Neural progenitor cell (in vitro differentiated cells): ENCODE measurements at places on chromosomes 3 and 15.

DNA sequence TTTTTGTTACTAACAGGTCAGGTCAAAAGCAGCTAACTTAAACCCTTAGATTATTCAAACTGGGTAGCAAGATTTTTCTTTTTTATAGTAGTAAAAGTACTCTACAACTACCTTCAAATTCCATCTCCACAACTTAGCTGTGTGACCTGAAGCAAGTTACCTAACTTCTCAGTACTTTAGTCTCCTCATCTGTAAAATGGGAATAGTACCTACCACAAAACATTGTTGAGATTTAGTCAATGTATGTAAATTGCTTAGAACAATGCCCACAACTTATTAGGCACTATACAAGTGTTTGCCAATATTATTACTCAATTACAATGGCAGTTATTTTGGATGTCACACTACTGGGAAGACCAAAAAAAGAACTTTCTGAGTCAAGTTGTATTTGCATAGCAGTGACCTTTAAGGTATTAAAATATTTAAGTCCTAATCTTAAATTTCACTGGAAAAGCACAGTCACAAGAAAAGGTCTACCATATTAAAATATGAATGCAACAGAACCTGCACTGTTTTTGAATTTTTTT, 2.9 kb downstream of the TASOR start:
- no peak for DNase-seq

DNA sequence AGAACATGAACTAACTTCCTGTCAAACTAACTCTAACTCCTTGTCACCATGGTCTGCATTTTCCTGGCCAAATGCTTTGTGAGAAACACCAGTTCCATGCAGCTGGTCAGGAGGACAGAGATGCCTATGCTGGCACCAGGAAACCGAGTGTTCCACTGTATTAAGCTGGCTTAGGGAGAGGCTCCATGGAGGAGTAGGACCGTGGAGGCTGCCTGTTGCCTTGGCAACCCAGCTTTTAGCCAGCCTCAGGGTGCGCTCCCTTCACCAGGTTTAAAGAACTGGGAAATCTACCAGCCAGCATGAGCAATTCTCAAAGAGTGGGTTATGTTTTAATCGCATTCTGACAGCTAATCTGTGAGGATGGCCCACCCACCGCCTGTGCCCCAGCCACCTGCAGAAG, 394.1 kb downstream of the OCA2 start:
- peak; percentile 60 for DNase-seq

GRCh38 chr3:10641760-10642159, 136.4 kb upstream of the ATP2B2 start:
- no peak for DNase-seq

DNA sequence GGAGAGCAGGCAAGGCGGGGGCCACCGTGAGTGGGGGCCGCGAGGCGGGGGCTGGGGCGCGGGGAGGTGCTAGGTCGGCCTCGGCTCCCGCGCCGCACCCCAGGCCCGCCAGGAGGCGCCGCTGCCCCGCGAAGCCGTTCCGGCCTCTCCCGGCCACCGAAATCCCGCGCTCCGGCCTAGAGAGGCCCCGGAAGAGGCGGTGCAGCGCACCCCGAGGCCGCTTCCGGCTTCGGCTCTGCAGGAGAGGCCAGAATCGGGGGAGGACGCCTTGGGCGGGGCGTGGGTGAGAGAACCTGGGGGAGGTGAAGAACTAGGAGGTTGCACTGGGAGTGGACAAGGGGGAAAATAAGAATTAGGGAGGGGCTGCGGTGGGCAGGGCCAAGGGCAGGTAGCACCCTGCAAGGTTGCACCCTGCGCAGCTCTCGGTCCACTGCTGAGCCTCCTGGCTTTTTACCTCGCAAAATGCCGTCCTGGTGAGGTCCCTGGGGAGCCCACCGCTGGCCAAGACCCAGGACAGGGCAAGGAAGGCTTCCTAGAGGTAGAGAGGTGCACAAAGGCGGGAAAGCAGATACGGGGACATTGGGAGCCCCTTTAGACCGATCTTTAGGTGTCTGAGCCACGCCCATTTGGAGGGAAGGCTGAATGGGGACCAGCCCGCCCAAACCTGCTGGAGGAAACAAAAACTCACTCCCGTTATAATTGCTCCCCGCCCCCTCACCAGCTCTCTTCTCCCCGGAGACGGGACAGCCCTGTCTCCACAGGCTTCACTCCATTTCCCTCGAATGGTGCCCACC, 8.4 kb upstream of the GNAI2 start:
- peak; percentile 97 for DNase-seq

DNA sequence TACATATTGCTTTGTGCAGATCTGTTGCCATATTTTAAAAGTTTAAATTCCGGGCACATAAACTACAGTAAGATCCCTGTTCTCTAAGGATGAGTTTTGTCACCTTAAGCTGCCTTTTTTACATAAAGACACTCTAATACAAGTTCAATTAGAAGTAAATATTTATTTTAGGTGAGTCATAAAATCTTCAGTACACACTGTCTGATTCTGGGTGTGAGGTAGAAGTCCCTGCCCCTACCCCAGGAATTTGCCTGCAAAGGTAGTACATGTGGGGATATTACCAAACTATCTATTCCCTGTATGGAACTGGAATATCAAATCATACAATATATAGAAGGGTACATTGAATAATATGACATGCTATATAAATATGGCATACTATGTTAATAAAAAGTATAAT, 6.3 kb downstream of the SCG3 start:
- no peak for DNase-seq

DNA sequence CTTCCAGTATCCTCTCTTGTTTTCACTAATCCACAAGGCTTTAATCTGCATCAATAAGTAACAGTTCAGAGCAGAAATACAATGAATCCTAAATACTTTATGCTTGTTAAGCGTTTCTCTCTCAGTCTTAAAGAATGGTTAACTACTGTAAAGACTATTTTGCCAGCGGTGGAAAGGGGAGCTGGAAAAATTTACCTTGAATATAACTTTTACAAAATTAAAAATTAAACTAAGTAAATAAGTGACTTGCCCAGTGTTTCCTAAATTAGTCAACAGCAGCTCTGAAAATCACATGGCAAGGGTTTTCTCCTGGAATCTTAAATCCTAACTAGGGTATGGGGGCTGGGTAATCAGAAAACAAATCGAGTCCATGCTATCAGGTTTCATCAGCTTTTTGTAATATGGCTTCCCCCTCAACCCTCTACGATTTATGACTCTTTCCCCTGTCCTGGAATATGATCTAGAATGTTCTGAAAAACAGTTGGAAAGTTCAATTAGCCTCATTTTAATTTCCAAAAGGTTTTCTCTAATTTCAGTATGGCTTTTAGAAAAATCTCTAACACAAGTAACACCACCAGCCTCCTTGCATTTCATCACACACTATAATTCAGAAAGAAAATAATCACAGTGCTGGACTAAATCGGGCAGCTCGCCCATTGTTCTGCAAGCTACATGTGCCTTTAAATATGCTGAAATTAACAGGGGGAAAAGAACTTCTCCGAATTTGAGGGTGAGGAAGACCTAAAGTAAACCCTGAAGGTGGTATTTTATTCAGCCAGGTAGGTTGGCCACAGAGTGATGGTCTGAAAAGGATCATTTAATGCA, 133.5 kb downstream of the ADAMTS9 start:
- peak; percentile 75 for DNase-seq

DNA sequence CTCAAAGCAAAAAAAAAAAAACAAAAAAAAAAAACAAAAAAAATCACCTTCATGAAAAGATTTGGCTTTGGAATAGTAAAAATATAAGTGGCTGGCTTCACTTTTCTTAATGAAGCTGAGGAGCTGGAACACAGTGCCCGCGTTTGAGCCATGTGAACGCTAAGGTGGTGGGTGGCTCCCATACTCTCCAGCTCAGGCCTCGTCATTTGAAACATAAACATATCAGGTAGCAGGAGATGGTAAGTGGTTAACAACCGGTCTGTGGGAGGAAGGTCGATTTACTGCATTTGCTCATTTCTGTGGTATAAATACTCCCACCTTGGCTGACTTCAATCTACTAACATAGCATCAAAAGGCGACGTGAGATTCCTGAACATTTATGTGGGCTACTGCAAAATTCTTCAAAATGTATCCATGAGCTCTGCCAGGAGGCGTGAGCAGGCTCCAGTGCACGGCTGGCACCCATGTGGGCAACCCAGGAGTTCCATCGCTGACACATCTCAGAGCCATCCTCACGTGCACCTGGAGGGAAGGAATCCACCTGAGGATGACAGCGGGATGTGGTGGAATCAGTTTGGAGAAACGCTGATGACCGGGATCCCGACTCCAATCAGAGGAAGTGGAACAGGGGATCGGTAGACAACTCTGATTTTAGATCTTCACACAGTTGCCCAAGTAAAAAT, 157.6 kb downstream of the ATP10A start:
- no peak for DNase-seq

DNA sequence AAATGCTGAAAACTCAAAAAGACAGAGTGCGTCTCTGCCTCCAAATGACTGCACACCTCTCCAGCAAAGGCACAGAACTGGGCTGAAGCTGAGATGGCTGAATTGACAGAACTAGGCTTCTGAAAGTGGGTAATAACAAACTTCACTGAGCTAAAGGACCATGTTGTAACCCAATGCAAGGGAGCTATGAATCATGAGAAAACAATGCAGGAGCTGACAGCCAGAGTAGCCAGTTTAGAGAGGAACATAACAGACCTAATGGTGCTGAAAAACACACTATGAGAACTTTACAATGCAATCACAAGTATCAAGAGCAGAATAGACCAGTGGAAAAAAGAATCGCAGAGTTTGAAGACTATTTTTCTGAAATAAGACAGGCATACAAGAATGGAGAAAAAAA, 10.1 kb upstream of the AVEN start:
- no peak for DNase-seq

DNA sequence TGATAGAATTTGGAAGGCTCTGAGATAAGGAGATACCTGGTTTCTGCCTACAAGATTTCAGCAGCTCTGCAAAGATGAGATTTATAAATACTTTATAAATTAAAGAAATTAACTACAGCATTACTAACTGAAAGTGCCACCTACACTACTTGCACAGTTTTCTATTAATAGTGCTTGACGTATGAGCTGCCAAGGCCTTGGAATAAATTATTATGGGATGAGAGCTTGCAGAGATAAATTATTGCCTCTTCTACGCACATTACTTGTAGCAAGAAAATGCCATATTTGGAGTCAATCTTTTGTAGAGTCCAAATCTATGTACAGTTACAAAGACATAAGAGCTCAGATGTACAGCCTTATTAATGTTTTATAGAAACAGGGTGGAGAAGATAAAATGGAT, 89.1 kb downstream of the BCHE start:
- DNase-seq: no peak

GRCh38 chr3:37907371-37907770, 45.7 kb downstream of the CTDSPL start:
- no peak for DNase-seq
